Activated naive CD8-positive, alpha-beta T cell treated with anti-CD3 and anti-CD28 coated beads, Interleukin-2, amount 10 ng/mL, durations not matched to agents 7 days and 5 days (primary cell): ENCODE measurements at places on chromosomes 7 and 10. TPM values are rescaled to one million over a fixed set of nuclear protein-coding genes. Genes with fewer than 3 reads are reported as not detected.

TPST1 gene
- total RNA-seq, result 2.9 TPM

DNA sequence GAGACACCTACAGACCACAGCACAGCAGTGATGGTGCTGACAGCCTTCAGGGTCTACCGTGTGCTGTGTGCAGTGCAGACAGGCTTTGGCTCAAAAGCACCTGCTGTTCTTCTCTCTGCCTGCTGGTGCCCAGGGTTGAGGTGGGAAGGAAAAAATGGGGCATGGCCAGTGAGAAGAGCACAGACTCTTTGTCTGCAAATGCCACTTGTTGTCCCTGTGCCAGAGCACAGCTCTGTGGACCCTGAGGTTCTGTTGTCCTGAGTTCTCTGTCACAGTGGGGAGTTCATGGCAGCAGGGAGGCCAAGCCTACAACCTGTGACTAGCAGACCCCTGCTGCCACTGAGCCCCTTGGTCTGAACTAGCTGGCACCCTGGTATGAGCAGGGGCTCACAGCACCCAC lies 376.7 kb downstream of the GLRX3 start:
- no peak for DNase-seq

DNA sequence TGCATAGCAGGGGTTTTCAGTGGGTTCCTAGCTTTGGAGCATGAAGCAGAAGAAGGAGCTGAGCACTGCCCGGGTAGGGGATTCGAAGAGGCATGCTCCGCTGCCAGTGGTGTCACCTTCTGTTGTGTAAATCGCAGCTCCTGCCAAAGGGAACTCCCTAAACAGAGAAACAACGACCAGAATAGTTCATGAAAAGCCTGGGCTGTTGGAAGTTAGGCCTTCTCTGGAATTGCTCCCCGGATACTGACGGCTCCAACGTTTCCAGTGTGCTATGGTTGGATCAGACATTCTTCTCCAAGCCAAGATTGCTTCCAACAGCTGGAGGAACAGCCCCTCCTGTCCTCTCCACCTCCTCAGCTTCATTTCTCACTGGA lies 546.0 kb upstream of the FZD8 start:
- no peak for DNase-seq

GRCh38 chr7:80002865-80003264 lies 131.8 kb upstream of the GNAI1 start:
- DNase-seq, result no peak

DNA sequence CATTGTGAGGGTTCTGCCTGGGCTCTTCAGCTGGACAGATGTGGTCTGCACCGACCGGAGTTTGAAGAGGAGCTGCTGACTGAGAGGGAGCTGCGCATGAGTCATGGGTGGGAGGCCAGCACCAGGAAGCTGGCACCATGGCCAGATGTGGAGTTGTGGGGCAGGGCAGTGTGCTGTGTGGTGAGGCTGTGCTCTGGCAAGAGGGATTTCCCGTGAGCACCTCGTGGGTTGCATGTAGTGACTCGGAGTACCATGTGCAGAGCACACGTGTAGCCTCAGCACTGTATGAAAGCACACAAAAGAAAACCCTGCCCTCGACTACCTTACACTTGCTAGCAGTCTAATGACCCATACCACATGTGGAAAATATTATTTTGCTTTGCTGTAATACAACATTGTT lies 103.4 kb downstream of the WNT2 start:
- DNase-seq, result no peak

DNA sequence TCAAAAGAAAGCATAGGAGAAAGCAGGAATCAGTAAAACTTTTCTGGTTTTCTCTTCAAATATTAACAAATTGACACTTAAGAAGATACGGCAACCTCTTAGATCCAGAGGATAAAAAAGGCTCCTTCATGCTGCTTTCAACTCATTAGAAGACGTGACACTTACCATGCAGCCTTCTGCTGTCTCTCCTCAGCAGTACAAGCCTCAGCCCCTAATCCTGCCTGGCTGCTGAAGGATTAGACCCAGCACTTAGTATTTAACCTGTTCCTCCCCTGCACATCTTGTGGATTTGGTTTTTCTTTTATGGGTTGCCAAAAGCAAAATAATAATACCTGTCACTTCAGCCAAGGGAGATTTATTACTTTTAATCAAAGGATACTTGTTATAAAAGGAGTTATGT lies 108.4 kb downstream of the LYZL1 start:
- DNase-seq, result no peak

- no peak for DNase-seq
Observed at GRCh38 chr7:27991006-27991528, 189.5 kb downstream of the JAZF1 start.

DNA sequence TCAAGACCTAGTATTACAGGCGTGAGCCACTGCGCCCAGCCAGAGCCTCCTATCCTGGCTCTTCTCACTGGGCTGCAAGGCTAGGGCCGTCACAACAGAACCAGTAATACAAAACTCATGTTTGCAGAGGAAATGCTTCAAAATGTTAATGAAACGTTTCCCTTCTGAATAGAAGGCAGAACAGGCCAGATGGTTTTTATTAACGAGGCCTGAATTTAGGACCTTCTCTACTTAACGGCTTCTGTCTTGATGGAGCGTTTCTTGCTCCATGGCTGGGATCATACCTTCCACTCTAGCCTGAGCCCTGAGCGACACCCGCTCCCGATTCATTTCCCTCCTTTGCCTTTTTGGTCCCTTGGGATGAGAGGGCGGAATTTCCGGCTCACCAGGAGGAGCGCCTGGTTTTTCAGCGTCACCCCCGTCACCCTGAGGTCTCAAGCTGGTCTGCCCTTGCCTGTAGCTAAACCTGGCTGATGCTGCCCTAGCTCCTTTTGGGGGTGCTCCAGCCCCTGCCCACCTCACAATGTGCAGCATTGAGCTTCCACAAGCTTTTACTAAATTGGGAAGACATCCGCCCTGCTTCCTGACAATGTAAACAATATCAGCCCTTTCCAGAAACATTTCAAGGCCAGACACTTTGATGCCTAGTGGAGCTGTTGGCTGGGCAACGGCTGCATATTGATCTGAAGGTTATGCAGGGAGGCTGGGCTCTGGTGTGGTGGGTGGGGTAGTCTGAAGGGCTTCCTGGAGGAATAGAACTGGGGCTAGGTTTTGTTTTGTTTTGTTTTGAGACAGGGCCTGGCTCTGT lies 5.2 kb downstream of the CLIP2 start:
- DNase-seq, result no peak
